ENCODE measurements at places on chromosomes 3 and 15. TPM values are rescaled to one million over a fixed set of nuclear protein-coding genes. Genes with fewer than 3 reads are reported as not detected.

Gene ST8SIA2
- 38.9 TPM for polyA plus RNA-seq

Gene SLC6A20
- polyA plus RNA-seq: not detected

Gene FBXW12
- polyA plus RNA-seq: not detected

Gene DUOX1
- polyA plus RNA-seq: not detected

Gene DAZL
- 0.20 TPM for polyA plus RNA-seq

Gene ZNF662
- not detected for polyA plus RNA-seq
